ENCODE measurements at places on chromosomes 13 and 19. TPM values are rescaled to one million over a fixed set of nuclear protein-coding genes. Genes with fewer than 3 reads are reported as not detected.

DNA sequence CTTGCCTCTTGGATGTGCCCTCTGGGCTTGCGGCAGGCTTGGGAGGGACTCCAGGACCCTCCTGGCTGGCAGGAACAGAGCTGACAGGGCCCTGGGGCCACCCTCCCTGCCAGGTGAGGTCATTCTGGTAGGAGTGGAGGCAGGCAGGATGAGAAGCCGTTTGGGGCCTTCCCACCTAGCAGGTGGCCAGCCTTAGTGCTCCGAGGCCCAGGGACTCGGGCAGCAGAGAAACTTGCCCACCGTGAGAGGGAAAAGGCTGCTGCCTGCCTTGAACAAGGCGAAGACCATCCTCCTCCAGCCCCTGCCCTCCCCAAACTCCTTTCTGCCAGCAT, 8.5 kb downstream of the RFX1 start:
- no peak overlapping the region for H3K4me3 ChIP-seq
- peaks cover 8% of the 10 kb centered on the region for H3K36me3 ChIP-seq
- H3K27me3 ChIP-seq = no peaks in the 10 kb centered on the region
- DNase-seq = no peak

The IZUMO1 gene
- total RNA-seq = 2.2 TPM

DNA sequence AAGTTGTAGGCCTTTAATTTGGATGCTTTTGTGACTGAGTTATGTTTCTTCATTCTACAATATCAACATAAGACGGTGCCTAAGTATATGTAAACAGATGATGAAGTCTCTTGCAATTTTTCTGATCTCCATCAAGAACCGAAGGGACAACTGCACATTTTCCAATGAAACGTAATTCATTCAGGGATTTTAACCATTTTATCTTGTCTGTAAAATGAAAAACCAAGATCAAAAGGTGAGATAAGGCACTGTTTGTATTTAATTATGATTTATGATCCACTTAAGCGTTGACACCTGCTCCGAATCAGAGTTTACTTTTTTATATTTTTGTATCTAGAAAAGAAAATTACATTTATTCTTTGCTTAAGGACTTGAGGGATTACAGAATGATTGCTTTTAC, 556.8 kb upstream of the ARGLU1 start:
- no peaks in the 10 kb centered on the region for H3K4me1 ChIP-seq
- DNase-seq = no peak
- H3K27me3 ChIP-seq = peaks cover 12% of the 10 kb centered on the region
- no peak overlapping the region for H3K4me3 ChIP-seq

The LGALS13 gene
- not detected for total RNA-seq

DNA sequence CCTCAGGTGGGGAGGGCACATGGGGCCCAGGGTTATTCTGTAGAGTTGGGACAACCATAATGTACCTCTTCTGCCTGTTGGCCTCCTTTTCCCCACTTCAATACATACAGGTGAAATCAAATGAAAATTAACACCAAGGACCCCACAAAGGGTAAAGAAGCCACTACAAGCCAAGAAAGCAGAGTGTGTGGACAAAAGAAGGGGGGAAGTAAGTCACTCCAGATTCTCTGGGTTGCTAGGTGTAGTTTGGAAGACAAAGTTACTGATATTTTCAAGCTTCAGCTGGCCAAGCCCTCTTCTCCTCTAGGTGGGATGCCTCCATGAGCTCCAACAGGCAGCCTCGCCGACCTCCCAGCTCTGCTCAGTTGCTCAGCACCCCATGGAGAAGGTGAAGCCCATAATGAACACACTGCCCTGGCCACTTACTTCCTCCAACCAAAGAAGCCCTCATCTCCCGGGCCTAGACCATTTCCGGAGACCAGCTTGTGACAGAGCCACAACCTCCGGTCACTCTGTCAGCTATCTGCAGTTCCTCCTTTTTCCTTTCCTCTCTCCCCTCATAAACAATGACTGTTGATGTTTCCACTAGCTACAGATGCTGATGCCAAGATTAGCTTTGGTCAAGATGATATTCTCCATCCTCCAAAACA, 66.8 kb upstream of the MED4 start:
- no peak for DNase-seq
- H3K36me3 ChIP-seq = no peaks in the 10 kb centered on the region
- H3K4me1 ChIP-seq = no peaks in the 10 kb centered on the region
- H3K4me3 ChIP-seq = no peak overlapping the region
- H3K27ac ChIP-seq = no peak overlapping the region

DNA sequence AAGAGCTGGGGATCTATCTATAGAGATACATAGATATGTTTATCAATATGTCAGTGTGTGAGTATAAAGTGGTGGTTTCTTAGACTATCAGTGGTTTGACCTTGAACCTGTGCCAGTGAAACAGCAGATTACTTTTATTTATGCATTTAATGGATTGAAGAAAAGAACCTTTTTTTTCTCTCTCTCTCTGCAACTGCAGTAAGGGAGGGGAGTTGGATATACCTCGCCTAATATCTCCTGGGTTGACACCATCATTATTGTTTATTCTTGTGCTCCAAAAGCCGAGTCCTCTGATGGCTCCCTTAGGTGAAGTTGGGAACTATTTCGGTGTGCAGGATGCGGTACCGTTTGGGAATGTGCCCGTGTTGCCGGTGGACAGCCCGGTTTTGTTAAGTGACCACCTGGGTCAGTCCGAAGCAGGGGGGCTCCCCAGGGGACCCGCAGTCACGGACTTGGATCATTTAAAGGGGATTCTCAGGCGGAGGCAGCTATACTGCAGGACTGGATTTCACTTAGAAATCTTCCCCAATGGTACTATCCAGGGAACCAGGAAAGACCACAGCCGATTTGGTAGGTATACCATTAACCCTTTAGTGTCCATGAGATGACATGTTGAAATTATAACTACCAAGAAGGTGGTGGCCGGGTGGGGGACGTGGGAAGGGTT, 880 bp downstream of the FGF9 start:
- H3K4me3 ChIP-seq = peak overlapping the region; percentile 96
- peaks cover 4% of the 10 kb centered on the region for H3K36me3 ChIP-seq

The LHB gene
- not detected for total RNA-seq

GRCh38 chr19:17796013-17796837, 1.3 kb downstream of the B3GNT3 start:
- peaks cover 54% of the 10 kb centered on the region for H3K27me3 ChIP-seq
- peak overlapping the region; percentile 74 for H3K4me3 ChIP-seq
- peak overlapping the region; percentile 85 for H3K27ac ChIP-seq
- DNase-seq = no peak
- H3K36me3 ChIP-seq = no peaks in the 10 kb centered on the region

- peak within 1 kb of the TSS; percentile 87 for H3K27ac ChIP-seq
- H3K36me3 ChIP-seq = peaks cover 3% of the 10 kb centered on the region
- H3K4me3 ChIP-seq = peak within 1 kb of the TSS; percentile 93
- peaks cover 43% of the 10 kb centered on the region for H3K4me1 ChIP-seq
Measured at GRCh38 chr13:95301183-95301967, at the start of gene ABCC4. Gene ABCC4 (minus strand): TSS chr13:95301451. CDS start chr13:95301314, 137 bp downstream.

- no peak overlapping the region for H3K4me3 ChIP-seq
- no peak overlapping the region for H3K27ac ChIP-seq
- no peaks in the 10 kb centered on the region for H3K27me3 ChIP-seq
- no peaks in the 10 kb centered on the region for H3K36me3 ChIP-seq
- H3K4me1 ChIP-seq = no peaks in the 10 kb centered on the region
Measured at GRCh38 chr13:71156550-71156949, 710.5 kb downstream of the DACH1 start.

GRCh38 chr13:72552731-72553130, 174.7 kb downstream of the MZT1 start:
- no peak overlapping the region for H3K27ac ChIP-seq
- H3K27me3 ChIP-seq = no peaks in the 10 kb centered on the region
- H3K4me3 ChIP-seq = no peak overlapping the region
- no peak for DNase-seq

The DLEU7 gene
- not detected for total RNA-seq

DNA sequence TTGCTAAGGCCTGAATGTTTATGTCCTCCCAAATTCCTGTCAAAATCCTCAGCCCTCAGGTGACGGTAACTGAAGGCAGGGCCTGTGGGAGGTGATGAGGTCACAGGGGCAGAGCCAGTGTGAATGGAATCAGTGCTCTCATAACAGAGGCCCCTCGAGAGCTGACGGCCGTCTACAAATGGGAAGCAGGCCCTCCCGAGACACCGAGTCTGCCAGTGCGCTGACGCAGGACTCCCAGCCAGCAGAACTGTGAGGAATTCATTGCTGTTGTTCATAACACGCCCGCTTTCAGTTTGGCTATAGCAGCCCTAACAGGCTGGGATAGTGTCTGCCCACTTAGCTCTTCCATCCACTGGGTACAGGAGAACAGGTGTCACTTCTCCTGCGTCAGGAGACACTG, 41.2 kb downstream of the CARS2 start:
- H3K27ac ChIP-seq = no peak overlapping the region
- H3K4me1 ChIP-seq = no peaks in the 10 kb centered on the region
- H3K36me3 ChIP-seq = peaks cover 53% of the 10 kb centered on the region
- DNase-seq = no peak

The FGF22 gene
- total RNA-seq = not detected

Data from type B pancreatic cell (in vitro differentiated cells).